ENCODE measurements at places on chromosomes 2 and 18.

DNA sequence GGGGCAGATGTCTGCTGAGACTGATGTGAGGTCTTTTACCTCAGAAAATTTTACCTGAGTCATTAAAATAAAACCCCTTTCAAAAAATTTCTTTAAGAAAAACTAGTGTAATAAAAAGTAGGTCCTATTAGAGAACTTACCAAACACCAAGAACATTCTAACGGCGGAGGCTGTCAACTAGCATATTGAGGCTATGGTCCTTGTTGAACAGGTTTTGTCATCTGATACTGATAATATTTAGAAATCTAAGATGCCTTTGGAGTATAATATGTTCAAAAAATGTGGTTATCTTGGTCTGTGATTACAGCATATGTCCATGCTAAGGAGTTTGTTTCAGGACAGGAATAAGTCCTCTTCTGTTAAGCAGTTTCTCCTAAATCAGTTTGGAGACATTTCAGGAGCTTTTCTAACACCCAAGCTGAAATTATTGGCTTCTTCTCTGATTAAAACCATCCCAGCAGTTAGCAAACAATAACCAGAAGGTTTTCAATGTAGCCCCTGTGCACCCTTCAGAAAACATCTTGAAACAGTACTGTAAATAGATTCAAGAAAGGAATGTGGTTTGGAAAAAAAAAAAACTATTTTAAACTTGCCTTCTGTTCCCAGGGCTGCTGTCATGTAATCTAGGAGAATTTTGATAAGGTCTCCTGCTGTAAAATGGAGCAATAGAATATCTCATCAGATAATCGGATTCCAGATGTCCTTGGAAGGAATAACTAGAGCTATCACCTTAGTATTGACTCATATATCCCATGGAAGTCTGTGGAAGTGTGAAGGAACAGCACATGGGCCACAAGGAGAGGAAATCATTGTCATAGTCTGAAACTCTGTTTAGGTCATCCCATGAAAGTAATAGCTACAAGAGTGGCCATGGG, 58.7 kb upstream of the B3GNT2 start:
- no peak for DNase-seq

DNA sequence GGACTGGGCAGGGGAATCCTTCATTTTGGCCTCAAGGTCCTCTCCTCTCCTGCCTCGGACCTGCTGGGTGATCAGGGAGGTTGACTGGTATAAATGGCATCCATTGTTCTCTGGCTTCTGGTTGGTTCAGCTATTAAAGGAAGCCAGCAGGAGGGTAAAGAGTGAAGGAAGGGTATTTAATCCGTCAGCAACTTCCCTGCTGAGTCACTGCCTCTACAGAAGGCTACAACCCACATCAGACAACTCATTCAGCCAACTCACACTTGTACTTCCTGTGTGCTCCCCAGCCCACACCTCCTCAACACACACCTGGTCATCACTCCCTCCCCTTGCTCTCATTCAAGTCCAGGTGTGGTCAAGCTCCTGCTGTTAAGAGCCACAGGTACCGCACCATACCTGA, 68.3 kb upstream of the MRPS9 start:
- no peak for DNase-seq

DNA sequence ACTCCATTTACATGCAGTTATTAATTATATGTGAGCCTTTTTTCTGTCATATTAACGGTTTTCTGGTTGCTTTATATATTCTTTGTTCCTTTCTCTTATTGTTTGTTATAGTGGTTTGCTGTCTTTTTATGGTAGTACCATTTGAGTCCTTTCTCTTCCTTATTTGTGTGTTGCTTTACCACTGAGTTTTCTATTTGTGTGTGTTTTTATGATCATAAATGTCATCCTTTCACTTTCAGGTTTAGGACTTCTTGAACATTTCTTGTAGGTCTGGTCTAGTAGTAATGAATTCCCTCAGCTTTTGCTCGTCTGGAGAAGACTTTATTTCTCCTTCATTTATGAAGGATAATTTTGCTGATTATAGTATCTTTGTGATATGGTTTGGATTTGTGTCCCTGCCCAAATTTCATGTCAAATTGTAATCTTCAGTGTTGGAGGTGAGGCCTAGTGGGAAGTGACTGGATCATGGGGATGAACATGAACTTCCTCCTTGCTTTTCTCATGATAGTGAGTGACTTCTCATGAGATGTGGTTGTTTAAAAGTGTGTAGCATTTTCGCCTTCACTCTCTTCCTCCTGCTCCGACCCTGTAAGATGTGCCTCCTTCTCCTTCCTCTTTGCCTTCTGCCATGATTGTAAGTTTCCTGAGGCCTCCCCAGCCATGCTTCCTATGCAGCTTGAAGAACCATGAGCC, 11.5 kb downstream of the GCC2 start:
- no peak for DNase-seq

GRCh38 chr2:97688062-97688827, 18.7 kb downstream of the C2orf92 start:
- no peak for DNase-seq

- DNase-seq = no peak
These were observed 66.8 kb downstream of the UXS1 start for GRCh38 chr2:106127282-106127771.

DNA sequence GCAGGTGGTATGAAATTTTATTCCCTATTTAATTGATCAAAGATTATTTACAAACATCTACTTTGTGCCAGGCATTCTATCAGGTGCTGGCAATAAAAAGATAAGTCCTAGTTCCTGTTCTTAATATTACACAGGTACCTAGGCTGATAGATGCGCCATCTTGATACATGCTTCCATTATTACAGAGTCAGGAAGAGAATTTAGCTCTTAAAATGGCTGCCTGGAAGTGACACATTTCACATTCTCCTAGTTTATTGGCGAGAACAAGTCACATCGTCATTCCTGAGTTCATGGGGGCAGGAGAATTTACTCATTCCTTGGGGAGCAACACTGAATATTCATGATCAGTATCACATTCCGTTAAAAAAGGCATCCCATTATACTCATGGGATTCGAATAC, 1.1 kb upstream of the DARS1 start:
- no peak for DNase-seq

GRCh38 chr2:35714883-35715282, 640.7 kb upstream of the CRIM1 start:
- no peak for DNase-seq

- DNase-seq = no peak
These were observed 235.5 kb downstream of the HDAC4 start for GRCh38 chr2:239165206-239165831.

Measured in T-helper 9 cell (primary cell).